COR-L47 (cell line): ENCODE measurements at places on chromosomes 7 and 10.

DNA sequence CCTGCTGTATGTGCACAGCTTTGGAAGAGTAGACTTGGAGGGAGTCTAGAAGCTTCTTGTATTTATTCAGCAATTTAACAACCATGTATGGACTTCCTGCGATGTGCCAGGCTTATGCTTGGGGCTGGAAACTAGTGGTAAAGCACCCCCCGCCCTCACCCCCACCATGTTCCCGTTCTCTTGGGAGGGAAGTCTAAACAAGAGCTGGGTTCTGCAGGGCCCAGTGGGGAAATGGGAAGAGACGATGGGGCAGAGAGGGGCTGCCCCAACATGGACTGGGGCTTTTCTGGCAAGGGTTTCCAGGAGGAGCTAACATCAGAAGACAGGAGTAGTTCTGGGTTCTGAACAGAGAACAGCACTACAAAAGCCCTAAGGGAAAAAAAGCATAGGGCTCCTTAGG is 8.0 kb downstream of the RASSF4 start:
- no peak for DNase-seq

- DNase-seq = no peak
Measured at GRCh38 chr10:119501690-119502089, 40.8 kb downstream of the RGS10 start.

GRCh38 chr7:40186586-40186985 is 51.8 kb downstream of the SUGCT start:
- DNase-seq = no peak

GRCh38 chr10:98800263-98800662 is 353.5 kb upstream of the HPS1 start:
- no peak for DNase-seq

- DNase-seq = no peak
Measured at GRCh38 chr10:23362879-23363792, 18.5 kb upstream of the C10orf67 start.

GRCh38 chr7:84605301-84605700 is 410.7 kb upstream of the SEMA3A start:
- DNase-seq = no peak

DNA sequence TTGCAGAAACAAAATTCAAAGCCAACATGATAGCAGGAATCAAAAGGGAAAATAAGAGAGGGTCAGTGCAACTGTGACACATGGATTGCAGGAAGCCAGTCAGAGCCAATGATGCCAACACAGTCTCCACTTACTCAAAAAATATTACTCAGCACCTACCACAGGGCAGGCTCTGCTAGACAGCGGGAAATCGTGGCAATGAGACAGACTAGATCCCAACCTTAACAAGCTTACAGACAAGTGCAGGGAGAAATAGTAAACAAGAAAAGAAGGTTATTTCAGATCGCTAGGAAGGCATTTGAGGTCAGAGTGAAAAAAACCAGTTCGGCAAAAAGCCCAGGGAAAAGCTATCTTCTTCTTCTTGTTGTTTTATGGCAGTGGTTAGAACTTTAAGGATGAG is 45.2 kb upstream of the NPFFR1 start:
- DNase-seq = no peak

DNA sequence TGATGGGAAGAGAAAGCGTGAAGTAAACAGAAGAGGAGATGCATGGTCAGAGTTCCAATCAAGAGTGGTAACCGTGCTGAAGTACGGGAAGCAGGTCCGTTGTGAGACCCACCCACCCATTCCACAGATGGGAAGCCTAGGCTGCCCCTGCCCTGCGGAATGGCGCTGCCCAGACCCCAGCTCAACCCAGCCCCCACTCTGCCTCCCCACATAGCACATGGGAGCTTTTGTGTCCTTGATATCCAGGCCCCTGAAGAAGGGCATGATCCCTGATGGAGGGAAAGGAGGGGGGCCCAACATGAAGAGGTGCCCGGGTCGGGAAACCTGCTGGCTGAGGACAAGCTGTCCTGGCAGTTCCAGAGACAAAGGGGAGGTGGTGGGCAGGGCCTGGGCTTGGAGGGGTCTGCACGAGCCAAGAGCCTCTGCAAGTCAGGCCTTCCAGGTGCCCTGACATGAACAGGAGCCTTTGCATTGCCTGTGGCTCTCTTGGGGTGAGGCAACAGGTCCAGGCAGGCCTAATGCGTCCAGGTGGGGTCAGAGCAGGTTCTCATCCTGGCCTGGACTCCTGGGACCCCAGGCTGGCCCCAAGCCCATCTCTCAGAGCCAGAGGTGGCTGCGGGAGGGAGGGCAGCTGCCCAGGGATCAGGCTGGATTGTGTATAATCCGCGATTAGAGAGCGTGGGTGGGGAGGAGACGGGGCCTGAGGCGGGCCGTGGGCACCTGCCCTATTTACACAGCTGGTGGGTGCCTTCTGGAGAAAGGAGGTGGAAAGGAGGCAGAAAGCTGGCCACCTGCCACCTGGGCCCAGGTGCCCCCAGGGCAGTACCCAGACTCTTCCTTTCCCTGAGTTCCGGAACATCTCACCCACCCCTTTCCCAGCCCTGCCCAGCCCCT is 23.5 kb downstream of the YKT6 start:
- DNase-seq = peak; percentile 87

GRCh38 chr10:100993986-100994708 is 5.5 kb upstream of the LZTS2 start:
- DNase-seq = no peak

DNA sequence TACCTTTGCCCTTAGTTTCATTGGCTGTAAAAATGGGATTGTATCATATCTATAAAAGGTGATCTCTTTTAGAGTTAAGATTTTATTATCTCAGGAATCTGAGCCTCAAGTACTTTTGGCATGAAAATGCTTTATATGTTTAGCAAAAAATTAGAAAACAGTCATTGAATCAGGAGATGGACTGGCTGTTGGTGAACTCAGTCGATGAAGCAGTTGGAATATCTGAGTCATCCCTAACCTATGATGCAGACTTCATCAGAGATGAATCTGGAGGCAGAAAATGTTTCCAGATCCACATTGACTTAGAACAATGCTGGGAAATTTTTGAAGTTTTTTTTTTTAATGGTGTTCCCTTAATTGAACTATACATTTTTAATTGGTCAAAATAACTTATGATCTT is 228.5 kb downstream of the SLC25A13 start:
- DNase-seq = no peak

DNA sequence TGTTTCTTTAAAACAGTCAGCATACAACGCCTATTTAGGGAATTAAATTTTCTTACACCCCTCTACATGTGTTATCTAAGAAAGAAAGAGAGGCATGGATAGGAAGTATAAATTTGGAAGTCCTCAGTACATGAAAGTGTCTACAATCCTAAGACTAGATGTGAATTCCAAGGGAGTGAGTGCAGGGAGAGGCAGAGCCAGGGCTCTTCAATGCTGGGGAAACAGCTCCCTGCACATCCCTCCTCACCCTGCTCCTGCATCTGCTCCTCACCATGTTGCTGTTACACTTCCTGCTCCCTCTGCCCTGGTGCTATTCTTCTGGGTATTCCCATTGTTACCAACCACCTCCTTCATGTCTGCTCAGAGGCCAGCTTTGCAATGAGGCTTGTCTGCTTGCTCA is 229.1 kb upstream of the AKR1E2 start:
- no peak for DNase-seq

GRCh38 chr7:45644237-45644636 is 70.1 kb downstream of the ADCY1 start:
- no peak for DNase-seq

DNA sequence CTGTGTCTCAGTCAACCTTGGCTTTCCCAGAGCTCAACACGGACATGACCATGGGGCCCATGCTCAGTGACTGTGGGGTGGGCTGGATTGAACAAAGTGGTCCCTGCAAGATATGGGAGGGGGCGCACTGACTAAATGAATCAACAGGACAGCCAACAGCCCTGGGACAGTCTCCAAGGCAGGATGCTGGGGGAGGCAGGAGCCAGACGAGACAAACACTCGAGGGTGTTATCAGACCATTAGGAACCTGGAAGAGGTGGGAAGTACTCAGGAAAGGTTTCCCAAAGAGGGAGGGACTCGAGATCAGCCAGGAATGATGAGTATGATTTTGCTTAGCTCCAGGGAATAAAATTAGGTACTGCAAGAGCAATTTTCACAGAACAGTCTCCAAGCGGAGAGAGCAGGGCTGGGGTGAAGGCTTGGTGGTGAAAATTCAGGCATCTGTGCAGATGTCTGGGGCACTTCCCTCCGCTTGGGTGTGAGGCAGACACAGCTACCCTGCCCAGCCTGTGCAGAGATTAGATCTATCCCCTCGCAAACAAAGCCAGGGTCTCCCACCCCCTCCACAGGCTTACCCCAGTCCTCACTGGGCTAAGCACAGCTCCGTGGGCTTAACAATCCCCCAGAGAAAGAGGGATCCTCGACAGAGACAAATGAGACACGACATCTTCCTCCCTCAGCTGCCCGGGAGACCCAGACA is 261.1 kb upstream of the ZMIZ1 start:
- DNase-seq = no peak

DNA sequence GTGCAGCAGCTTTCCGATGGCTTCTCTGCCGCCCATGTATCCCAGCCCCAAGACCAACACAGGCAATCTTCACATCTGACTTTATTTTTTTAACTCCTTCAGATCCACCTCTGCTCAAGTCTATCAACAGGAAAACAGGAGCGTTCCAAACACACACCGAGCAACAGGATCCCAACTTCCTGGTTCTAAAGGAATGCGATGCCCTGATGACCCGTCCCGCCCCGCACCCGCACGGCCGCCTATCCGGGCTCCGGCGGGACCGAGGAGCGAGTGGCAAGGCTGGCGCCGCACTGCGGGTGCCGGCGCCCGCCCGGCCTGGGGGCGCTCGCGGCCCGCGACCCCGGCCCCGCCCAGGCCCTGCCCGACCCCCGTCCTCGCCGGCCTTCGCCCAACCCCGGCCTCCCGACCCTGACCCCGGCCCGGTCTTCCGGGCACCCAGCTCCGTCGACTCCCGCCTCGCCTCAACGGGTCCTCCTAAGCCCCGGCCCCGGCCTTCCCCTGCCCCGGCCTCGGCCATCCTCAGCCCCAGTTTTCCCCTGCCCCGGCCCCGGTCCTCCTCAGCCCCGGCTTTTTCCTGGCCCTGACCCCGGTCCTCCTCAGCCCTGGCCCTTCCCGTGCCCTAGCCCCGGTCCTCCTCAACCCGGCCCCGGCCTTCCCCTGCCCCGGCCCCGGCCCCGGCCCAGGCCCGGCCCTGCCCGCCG is 730 bp downstream of the LARP4B start:
- no peak for DNase-seq

- no peak for DNase-seq
Measured at GRCh38 chr10:33365871-33366411, 31.5 kb upstream of the NRP1 start.

DNA sequence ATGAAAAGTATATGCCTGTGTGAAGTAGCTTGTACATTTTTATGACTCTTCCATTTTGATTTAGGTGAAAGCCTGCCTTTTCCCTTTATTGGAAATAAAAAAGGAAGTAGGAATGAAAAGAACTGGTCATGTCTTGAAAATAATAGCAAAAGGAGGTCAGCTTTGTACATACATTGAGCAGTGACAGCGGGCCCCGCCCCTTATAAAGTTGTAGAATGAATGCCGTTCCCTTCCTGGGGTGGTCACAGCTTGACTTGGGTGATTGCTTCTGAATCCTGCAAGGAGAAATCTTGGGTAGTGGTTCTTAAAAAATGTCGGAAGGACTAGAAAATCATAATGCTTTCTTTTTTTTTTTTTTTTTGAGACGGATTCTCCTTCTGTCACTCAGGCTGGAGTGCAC is 31.7 kb downstream of the CAMK1D start:
- DNase-seq = no peak

DNA sequence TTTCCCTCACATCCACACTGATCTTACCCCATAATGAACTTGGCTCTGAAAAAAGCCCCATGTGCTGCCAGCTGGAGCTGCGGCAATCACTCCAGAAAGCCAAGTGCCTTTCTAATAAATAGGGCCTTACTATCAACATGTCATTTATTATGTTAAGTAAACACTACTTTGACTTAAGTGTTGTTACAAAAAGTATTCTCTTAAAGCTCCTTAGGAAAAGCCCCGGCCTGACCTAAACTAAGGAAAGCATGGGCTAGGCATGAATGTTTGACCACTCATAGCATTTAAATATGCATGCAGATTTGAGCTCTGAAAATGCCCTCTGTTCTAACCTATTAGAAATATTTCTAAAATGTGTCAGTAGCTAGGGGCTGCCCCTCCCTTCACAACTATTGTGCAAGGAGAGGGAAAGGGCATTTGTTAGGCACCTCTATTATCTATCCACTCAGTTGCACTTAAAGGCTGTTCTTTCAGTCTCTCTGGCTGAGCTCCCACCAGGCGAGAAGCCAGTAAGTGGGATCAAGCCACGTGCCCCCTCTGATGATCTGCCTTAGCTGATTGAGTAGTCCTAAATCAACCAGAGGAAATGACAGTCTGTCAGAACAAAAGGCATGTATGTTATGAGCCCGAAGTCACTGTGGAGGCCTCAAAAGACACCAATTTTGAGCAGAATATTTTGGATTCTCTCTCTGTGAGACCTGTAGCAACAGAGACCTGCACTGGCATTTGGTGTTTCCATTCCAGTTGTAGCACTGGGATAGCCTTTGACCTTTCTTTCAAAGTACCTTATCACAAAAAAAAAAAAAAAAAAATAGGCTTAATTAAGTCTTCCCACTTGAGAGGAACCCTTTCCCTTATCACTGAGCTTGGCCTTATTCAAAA is 77.1 kb downstream of the ITGB8 start:
- DNase-seq = peak; percentile 24

DNA sequence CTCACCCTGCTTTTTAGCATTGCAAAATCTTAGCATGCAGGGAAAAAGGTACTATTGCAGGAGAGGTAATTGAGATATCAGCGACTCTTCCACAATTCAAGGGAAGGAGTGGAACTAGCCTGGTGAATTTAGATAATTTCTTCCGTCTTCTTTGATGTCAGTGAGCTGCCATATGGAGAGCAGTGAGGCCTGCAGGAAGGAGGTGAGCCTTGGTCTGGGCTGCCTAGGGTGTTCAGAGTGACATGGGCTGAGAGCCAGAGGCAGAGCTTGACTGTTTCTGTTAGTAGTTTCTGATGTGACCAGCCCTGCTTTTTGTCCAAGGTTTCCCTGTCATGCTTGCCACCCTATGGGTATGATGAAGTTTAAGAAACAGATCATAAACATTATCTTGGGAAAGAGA is 28.6 kb downstream of the KAT6B start:
- DNase-seq = no peak

GRCh38 chr10:104190695-104191094 is 41.5 kb downstream of the CFAP43 start:
- DNase-seq = no peak

GRCh38 chr7:49892481-49892880 is 119.0 kb downstream of the VWC2 start:
- no peak for DNase-seq

DNA sequence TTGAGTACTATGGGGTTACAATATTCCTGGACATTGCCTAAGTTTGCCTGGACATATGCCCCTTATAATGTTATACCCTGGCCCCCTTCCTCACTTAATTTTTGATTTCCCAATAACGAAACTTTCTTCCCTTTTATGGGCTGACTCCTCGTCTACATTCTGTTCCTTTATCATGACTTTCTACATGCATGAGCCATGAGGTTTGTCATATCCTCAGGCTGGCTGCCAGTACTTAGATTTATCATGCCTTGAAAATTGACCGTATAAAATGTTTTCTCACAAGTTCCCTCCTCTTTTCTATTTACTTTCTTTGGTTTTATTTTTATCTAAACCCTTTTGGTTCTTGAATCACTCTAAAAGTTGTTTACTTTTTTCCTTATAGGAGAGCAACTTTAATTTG is 4.7 kb downstream of the DNAH11 start:
- DNase-seq = no peak
